Fibroblast of skin of left biceps (primary cell): ENCODE measurements at places on chromosomes 4 and X.
A peak's percentile ranks its signal among the peaks of the same experiment; 100 is the strongest.

- DNase-seq: no peak
Measured at GRCh38 chrX:65581661-65582339, 47.2 kb upstream of the LAS1L start.

- DNase-seq: no peak
Measured at GRCh38 chrX:46125111-46125510, 420.1 kb downstream of the ZNF674 start.

GRCh38 chr4:123786920-123787319, 390.3 kb downstream of the SPRY1 start:
- no peak for DNase-seq

GRCh38 chr4:53321151-53321983, 44.5 kb downstream of the SCFD2 start:
- peak; percentile 82 for DNase-seq

- DNase-seq: no peak
Measured at GRCh38 chr4:36140421-36140820, 103.9 kb downstream of the ARAP2 start.

- no peak for DNase-seq
Measured at GRCh38 chr4:188316391-188316790, 177.2 kb downstream of the TRIML1 start.

- DNase-seq: no peak
Measured at GRCh38 chr4:85431881-85432485, 43.0 kb upstream of the ARHGAP24 start.

DNA sequence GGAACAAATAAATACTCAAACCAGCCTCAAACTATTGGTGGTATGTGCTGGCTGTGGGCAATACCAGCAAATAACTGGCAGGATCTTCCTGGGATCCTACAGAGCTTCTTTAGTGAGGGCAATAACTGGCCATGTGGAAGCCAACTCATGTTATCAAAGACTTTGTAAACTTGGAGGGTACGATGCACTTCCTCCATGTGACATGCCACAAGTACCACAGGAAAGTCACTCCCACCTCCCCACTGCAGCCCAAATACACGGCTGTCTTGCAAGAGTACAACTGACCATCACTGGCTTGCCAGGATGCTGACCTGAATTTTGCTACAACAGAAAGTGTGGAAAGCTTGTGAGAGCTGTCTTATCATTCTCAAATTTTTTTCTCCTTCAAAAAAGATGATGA, 93.3 kb upstream of the MAML3 start:
- DNase-seq: no peak

GRCh38 chr4:62130637-62131036, 930.5 kb downstream of the ADGRL3 start:
- no peak for DNase-seq

- DNase-seq: no peak
Measured at GRCh38 chr4:147136310-147136709, 190.6 kb upstream of the TTC29 start.

- DNase-seq: no peak
Measured at GRCh38 chr4:110503270-110504083, 27.5 kb downstream of the ENPEP start.

DNA sequence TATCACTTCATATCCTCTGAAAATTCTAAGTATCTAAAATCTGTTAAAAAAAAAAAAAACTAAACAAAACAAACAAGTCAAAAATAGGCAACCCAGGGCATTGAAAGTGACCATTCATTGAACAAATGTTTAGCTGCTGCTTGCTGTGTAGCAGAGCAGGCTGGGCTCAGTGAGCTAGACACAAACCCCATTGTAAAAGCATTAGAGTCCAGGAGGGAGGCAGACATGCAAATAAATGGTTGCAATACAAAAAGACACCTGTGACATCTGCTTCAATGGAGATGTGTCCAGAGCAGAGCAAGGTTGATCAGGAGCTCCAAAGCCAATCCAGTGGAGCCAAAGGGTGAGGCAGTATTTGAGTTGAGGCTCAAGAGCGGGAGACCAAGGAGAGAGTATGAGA, 267.3 kb upstream of the GATB start:
- DNase-seq: no peak

DNA sequence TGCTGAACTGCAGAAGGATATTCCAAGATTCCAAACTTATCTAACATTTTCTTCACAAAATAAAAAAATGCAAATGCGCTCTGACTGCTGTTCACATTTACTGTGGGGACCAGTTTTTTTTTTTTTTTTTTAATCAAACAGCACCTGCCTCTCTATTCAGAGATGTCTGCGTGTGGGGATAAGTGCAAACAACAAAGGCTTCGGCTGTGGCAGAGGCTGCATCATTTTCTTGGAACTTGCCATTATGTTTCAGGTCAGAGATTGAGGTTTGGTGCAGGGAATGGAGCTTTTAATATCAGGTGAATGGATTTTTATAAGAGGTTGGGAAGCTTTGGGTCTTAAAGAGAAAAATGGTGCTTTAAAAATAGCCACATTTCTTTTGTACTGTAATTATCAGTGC, 78.2 kb upstream of the TET2 start:
- DNase-seq: no peak

- no peak for DNase-seq
Measured at GRCh38 chr4:176478076-176478475, 158.3 kb downstream of the SPCS3 start.

DNA sequence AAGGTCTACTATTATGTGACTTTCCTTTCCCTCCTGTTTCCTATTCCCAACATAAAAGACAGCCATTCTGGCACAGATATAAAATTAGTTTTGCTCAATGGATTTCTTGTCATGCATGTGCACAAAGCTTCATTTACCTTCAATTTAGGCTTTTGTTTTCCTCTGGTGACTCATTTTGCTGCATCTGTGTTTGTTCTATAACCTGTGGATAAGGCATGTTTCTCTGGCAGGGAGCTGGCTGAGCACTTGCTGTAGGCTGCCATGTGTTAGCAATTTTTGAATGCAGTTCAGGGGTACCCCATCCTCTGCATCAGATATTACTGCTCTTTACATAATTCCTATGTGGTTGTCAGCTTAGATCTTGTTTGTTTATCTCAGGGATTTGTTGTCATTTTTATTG, 202.8 kb upstream of the GRID2 start:
- DNase-seq: no peak

DNA sequence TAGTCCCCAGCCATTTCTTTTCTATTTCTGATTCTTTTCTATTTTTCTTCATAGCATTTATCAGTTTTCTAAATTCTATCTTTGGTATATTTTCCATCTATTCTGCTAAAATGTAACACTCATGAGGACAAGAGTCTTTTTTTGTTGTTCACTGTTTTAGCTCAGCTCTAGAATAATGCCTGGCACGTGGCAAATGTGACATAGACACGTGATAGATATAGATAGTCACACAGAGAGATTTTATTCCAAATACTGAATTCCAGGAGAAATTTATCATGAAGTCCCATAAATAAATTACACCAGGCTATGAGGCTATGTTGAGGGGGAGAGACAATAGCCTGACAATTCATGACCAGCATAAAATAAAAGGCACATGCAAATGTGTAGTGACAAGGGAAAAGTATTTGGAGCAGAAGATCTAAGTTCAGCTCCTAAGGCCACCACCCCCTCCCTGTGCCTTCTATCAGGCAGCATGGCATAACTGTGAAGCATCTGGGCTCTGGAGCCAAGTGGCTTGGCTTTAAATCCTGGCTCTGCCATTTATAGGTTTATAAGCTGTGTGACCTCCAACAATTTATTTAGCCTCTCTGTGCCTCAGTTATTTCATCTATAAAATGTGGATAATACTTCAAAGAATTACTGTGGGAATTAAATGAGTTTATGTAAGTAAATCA, 25.7 kb upstream of the PPARGC1A start:
- no peak for DNase-seq

DNA sequence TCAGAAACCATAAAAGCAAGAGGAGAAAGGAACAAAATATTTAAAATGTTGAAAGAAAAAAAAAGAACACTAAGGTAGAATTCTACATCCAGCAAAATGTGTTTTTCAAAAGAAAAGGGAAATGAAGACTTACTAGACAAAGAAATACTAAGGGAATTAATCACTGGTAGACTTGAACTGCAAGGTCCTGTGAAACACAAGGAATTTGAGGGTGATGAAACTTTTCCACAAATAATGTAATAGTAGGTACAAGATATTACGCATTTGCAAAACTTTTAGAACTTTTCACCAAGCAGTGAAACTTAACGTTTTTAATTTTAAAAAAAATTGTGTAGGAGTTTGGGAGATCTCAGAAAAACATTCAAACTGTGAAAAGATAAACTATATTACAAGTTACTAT, 180.3 kb upstream of the MAGEB16 start:
- no peak for DNase-seq

- DNase-seq: no peak
Measured at GRCh38 chr4:1619151-1619672, 64.9 kb downstream of the FAM53A start.

GRCh38 chrX:27915617-27916016, 65.6 kb downstream of the DCAF8L1 start:
- no peak for DNase-seq

GRCh38 chr4:52825460-52826090, 36.5 kb upstream of the RASL11B start:
- DNase-seq: no peak

DNA sequence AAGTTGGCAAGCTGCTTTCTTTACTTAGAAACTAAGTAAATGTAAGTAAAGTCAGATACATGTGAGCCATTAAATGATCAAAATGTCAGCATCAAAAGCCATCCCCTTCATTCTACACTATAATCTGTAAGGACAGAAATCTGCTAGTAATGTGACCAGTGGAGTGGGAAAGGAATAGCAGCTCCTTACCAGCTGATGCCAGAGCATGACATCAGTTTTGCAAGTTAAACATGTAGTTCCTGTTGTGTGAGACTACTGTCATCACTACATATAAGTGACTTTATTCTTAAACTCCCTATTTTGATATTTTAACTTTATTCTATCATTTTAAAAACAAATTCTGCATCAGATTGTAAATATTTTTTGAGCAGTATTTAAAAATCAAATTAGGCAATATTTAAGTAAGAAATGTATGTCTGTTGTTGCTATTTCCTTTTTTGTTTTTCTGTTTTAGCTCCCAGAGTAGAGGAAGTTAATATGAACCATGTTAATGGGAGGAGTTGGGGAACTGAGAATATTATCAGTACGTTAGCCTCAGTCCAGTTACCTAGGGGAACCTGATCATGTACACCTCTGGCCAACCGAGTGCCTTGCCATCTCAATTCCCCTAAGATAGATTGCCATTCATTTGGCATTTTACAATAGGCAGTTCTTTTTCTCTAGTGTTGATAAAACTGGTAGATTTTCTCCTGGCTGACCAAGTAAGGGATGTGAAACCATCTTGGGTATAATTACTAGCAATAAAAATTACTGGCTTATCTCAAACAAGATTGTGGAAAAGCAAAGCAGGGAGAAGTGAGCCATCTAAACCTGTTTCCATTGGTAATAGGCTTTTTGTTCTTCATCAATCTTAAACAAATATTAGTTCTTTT, 34.7 kb downstream of the CCNI start:
- DNase-seq: no peak

DNA sequence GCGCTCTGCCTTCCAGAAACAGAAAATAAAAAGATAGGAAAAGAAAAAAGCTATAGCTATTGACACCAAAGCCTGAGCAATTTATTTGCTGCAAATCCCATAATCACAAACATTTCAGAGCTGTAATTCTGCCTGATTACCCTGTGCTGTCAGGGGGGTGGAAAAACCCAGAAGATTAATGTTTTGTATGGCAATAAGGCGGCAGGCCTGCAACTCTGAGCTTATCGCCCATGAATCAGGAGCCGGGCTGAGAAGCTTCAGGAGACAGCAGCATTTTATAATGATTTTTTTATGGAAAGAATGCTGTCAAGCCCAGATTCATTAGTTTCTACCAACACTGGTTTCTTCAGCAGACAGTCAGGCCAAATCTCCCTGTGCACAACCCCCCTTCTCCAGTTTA, 82.6 kb upstream of the TMEM164 start:
- DNase-seq: no peak

DNA sequence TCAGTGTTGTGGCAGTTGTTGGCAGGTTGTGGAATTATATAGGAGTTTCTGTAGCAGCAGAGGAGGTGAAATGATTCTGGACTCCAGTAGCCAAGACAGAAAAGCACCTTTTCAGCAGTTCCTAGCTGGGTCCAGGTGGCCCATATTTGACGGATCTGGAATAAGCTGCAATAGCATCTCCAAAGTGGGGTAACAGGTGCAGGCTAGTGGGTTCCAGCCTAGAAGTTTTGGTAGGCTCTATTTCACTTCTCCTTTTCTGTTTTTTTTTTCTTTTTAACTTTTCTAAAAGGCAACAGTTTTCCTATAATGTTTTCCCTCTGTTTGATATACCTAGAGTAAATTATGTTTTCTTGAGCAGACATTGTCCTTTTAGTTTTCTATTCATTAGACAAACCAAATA, 392.5 kb downstream of the C4orf33 start:
- DNase-seq: no peak

DNA sequence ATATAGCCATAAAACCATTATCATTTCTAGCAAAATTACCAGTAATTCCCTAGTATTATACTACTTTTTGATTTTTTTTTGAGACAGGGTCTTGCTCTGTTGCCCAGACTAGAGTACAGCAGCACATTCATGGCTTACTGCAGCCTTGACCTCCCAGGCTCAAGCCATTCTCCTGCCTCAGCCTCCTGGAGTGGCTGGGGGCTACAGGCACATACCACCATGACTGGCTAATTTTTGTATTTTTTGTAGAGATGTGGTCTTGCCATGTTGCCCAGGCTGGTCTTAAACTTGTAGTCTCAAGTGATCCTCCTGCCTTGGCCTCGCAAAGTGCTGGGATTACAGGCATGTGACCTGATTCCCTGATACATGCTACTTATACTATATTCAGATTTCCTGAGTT, 13.7 kb downstream of the N4BP2 start:
- no peak for DNase-seq

DNA sequence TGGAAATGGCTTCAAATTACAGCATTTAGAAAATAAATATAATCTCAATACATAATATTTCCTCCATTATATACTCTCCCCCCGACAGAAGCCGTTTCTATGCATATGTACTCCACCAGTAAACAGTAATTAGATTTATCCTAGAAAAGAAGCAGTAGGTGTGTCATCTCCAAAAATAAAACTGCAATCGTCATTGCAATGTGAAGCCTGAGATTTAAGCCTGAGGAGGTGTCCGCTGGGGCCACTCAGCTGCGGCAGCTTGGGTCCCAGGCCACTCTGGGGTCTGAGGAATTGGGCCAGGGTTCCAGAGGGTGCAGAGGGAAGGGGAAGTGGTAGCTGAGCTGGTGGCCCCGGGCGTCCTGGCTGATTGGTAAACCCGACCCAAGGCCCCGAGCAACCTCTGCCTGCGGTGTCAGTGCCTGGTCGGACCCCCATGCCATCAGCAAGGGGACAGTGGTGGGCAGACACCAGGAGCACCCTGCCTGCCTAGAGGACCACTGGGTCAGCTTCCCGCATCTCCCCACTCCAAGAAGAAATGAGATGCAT, 7.8 kb upstream of the MXD4 start:
- DNase-seq: no peak

GRCh38 chrX:134619838-134620237, 38.4 kb downstream of the PLAC1 start:
- DNase-seq: no peak

- DNase-seq: no peak
Measured at GRCh38 chr4:24589448-24589847, 5.1 kb upstream of the DHX15 start.
